ENCODE measurements at places on chromosomes 11 and 22.

GRCh38 chr11:112806876-112807275, 154.3 kb upstream of the NCAM1 start:
- no peak for DNase-seq

- peak; percentile 70 for DNase-seq
These were observed 9.4 kb upstream of the SAMM50 start for GRCh38 chr22:43945632-43946383.

DNA sequence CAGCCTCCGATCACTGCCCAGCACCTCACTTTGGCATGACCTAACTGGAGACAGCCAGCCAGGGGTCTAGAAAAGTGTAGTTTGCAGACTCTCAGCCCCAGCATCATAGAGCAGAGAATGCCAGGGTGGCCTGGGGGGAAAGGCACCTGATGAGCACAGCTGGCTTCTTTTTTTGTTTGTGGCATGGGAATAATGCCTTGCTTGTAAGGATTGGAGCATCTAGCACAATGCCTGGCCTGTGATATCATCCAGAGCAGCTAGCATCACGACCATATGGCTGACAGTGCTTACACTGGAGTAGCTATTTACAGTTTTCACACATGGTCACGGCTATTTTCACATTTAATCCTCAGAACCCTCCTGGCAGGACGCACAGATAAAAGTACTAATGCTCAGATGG, 594.8 kb upstream of the B3GAT1 start:
- no peak for DNase-seq

- DNase-seq = peak; percentile 33
These were observed 3.6 kb upstream of the TBC1D22A start for GRCh38 chr22:46758867-46759290.

GRCh38 chr22:32676191-32676590, 125.3 kb upstream of the TIMP3 start:
- DNase-seq = no peak

GRCh38 chr11:128796270-128796669, 70.8 kb downstream of the KCNJ1 start:
- no peak for DNase-seq

GRCh38 chr11:85718126-85718943, 32.3 kb upstream of the CCDC89 start:
- no peak for DNase-seq

- DNase-seq = no peak
These were observed 333.7 kb upstream of the LUZP2 start for GRCh38 chr11:24163146-24163545.

GRCh38 chr11:118224511-118225188, at the start of gene JAML:
TSS of gene JAML (minus strand) at chr11:118225011. CDS start at chr11:118214866, 10,145 bp downstream.
- peak; percentile 54 for DNase-seq

- DNase-seq = no peak
These were observed 100.8 kb upstream of the OR5AK2 start for GRCh38 chr11:56887940-56888339.

DNA sequence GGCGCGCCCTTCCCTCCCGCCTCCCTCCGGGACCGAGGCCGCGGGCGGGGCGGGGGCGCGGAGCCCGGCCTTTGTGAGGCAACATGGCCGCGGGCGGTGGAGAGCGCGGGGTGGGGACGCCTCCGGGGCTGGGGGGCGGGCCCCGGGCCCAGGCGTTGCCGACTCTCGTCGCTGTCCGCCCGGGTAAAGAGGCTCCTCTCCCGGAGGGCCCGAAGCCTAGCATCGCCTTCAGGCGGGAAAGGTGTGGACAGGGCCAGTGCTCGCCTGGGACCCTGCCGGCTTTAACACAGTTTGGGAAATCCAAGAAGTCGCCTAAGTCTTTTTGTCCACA, 369 bp downstream of the DGCR8 start:
- DNase-seq = no peak

GRCh38 chr11:70545610-70545912, 147.2 kb downstream of the CTTN start:
- DNase-seq = no peak

Measured in stimulated activated CD4-positive, alpha-beta T cell treated with anti-CD3 and anti-CD28 coated beads, TNF-alpha, amount 100 ng/mL, for 24 hours (primary cell).